Activated T-helper 2 cell treated with anti-CD3 and anti-CD28 coated beads, Interferon-gamma antibody, Interleukin-2, Interleukin-4, amounts not matched to agents 10 μg/mL and 5 μg/mL and 100 μg/mL, durations not matched to agents 14 hours and 24 hours and 36 hours (primary cell): ENCODE measurements at places on chromosomes 7 and 10. TPM values are rescaled to one million over a fixed set of nuclear protein-coding genes. Genes with fewer than 3 reads are reported as not detected.

PROSER2 gene
- 0.37 and 0.39 TPM in 2 replicates for total RNA-seq

CLCN1 gene
- not detected in 2 replicates for total RNA-seq

LDB3 gene
- 0.05 TPM in 1 of 2 replicates, not detected in the other for total RNA-seq

SORBS1 gene
- total RNA-seq = 0.43 and 1.3 TPM in 2 replicates

ITPRID1 gene
- not detected in 2 replicates for total RNA-seq

RSU1 gene
- 49.1 and 54.0 TPM in 2 replicates for total RNA-seq

PILRA gene
- 12.3 TPM in 2 replicates for total RNA-seq
